ENCODE measurements at places on chromosomes 3 and 15. TPM values are rescaled to one million over a fixed set of nuclear protein-coding genes. Genes with fewer than 3 reads are reported as not detected.

PRR23A gene
- total RNA-seq: not detected

TNIK gene
- 36.3 TPM for total RNA-seq

HRG gene
- total RNA-seq: 0.15 TPM

DNAH1 gene
- total RNA-seq: 14.5 TPM

SLC25A38 gene
- 26.7 TPM for total RNA-seq

FSIP1 gene
- total RNA-seq: 2.2 TPM

CLDN16 gene
- 2.0 TPM for total RNA-seq

IGSF11 gene
- 0.77 TPM for total RNA-seq

DNA sequence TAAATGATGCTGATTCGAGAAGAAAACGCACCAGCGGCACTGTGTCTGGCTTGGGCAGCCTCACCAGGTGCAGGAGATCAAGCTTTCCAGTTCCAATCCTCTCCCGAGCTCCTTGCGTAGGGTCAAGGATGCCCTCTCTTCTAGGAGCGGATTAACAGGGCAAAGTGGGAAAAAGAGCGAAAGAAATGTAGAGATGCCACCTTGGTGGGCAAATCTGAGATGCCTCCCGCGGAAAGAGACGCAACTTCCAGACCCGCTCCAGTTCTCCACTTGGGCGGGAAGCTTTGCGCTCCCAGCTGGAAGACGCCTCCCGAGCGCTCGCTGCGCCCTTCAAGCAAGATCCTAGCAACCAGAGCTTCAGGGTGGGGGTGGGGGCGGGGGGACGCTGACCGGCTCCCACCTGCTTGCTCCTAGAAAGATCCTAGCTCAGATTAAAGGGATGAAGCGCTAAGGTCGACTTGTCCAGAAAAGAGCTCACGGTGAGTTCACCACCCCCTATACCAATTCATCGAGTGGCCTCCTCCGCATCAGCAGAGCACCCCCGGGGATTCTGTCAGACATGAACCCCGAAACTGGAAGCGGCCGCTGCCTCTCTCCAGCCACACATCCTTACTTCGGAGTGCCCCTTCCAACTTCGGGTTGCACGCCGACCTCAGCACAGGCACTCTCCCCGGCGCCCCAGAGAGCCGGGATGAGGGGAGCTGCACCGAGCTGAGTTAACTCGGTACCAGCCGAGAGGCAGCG lies 769 bp downstream of the TAFA4 start:
- H3K4me1 ChIP-seq: no peaks in the 10 kb centered on the region
- peak; percentile 17 for DNase-seq
- H3K4me3 ChIP-seq: no peak overlapping the region
- H3K27me3 ChIP-seq: peaks cover 56% of the 10 kb centered on the region
- H3K36me3 ChIP-seq: no peaks in the 10 kb centered on the region
- H3K27ac ChIP-seq: no peak overlapping the region

GRCh38 chr3:134300520-134300919 lies 49.9 kb upstream of the RYK start:
- H3K4me3 ChIP-seq: no peak overlapping the region
- no peaks in the 10 kb centered on the region for H3K27me3 ChIP-seq
- DNase-seq: no peak
- no peaks in the 10 kb centered on the region for H3K4me1 ChIP-seq
- H3K36me3 ChIP-seq: no peaks in the 10 kb centered on the region

DNA sequence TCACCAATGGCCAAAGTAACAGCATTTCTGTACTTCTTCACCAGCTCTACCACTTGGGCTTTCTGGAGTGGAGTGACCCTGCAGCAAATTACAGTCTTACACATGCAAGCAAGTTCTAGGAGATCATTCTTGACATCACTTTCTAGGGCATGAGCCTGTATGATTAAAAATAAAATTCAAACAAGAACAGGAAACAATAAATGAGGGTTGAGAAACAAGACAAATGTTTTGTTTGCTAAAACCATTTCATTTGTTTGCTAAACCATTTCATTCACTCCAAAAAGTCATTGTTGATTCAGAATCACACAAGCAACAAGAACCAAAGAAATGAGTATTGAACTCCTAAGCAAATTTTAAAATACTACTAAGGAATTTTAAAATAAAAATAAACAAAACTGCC lies 220.9 kb downstream of the ATP8B4 start:
- no peaks in the 10 kb centered on the region for H3K36me3 ChIP-seq
- no peak for DNase-seq
- H3K27ac ChIP-seq: no peak overlapping the region
- H3K4me1 ChIP-seq: peaks cover 40% of the 10 kb centered on the region

GRCh38 chr3:29409409-29409808 lies 128.5 kb downstream of the RBMS3 start:
- H3K4me3 ChIP-seq: no peak overlapping the region
- DNase-seq: no peak
- H3K27me3 ChIP-seq: no peaks in the 10 kb centered on the region

DNA sequence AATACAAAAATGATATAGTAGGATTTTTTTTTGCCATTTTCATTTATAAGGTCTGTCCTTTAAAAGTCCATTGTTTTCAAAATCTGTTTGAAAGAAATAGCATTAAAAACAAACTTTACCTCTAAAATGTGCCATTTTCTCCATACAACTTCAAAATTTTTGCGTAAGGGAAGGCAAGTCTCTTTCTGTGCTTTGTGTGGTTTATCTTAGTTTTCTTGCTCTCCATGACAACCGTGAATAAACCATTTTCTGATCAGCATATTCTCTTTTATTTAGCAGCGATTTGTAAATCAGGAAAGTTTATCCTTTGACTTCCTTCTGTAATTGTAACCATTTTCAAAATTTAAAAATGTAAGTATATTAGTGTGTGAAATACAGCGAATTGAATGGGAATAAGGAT lies 147.9 kb upstream of the CGNL1 start:
- H3K27ac ChIP-seq: no peak overlapping the region
- peak; percentile 81 for DNase-seq
- no peaks in the 10 kb centered on the region for H3K4me1 ChIP-seq
- H3K36me3 ChIP-seq: peaks cover 7% of the 10 kb centered on the region
- H3K4me3 ChIP-seq: no peak overlapping the region

GRCh38 chr3:185115371-185115770 lies 37.5 kb downstream of the C3orf70 start:
- H3K4me3 ChIP-seq: no peak overlapping the region
- H3K36me3 ChIP-seq: no peaks in the 10 kb centered on the region
- DNase-seq: no peak
- H3K27me3 ChIP-seq: no peaks in the 10 kb centered on the region
- H3K27ac ChIP-seq: no peak overlapping the region

GRCh38 chr15:37865687-37866086 lies 68.8 kb upstream of the TMCO5A start:
- no peaks in the 10 kb centered on the region for H3K27me3 ChIP-seq
- H3K36me3 ChIP-seq: no peaks in the 10 kb centered on the region
- no peaks in the 10 kb centered on the region for H3K4me1 ChIP-seq
- H3K4me3 ChIP-seq: no peak overlapping the region
- no peak for DNase-seq
- no peak overlapping the region for H3K27ac ChIP-seq

- no peak overlapping the region for H3K4me3 ChIP-seq
- no peak overlapping the region for H3K27ac ChIP-seq
- H3K4me1 ChIP-seq: no peaks in the 10 kb centered on the region
- H3K36me3 ChIP-seq: no peaks in the 10 kb centered on the region
- DNase-seq: peak; percentile 60
These were observed 10.8 kb upstream of the VPS33B start for GRCh38 chr15:91032919-91033803.

- DNase-seq: peak; percentile 16
- H3K4me1 ChIP-seq: no peaks in the 10 kb centered on the region
- H3K36me3 ChIP-seq: no peaks in the 10 kb centered on the region
- H3K4me3 ChIP-seq: no peak overlapping the region
- no peaks in the 10 kb centered on the region for H3K27me3 ChIP-seq
These were observed 92.4 kb upstream of the DAZL start for GRCh38 chr3:16697443-16698147.

- peaks cover 55% of the 10 kb centered on the region for H3K36me3 ChIP-seq
- no peaks in the 10 kb centered on the region for H3K27me3 ChIP-seq
- no peak for DNase-seq
- H3K4me3 ChIP-seq: no peak overlapping the region
- no peak overlapping the region for H3K27ac ChIP-seq
These were observed 16.7 kb downstream of the IDH2 start for GRCh38 chr15:90085565-90085964.

- peaks cover 27% of the 10 kb centered on the region for H3K4me1 ChIP-seq
- no peaks in the 10 kb centered on the region for H3K27me3 ChIP-seq
- H3K36me3 ChIP-seq: no peaks in the 10 kb centered on the region
- peak overlapping the region; percentile 15 for H3K27ac ChIP-seq
- DNase-seq: peak; percentile 91
These were observed 17.5 kb upstream of the FANCD2 start for GRCh38 chr3:10008588-10009344.

GRCh38 chr3:134235577-134236076 lies 15.0 kb downstream of the RYK start:
- DNase-seq: no peak
- H3K27me3 ChIP-seq: no peaks in the 10 kb centered on the region
- no peaks in the 10 kb centered on the region for H3K36me3 ChIP-seq
- H3K27ac ChIP-seq: no peak overlapping the region
- no peak overlapping the region for H3K4me3 ChIP-seq

DNA sequence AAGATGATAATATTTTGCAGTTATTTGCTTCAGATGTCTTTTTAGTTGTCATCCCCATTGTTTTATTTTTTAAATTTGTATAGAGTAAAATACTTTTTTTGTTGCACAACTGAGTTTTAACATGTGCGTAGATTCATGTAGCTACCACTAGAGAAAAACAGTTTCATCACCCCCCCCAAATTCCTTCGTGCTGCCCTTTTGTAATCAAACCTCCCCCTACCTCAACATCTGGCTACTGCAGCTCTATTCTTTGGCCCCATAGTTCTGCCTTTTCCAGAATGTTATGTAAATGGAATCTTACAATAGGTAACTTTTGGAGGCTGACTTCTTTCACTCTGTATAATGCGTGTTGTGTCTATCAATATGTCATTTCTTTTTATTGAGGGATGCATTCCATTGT lies 232.0 kb upstream of the RASGRP1 start:
- H3K4me3 ChIP-seq: no peak overlapping the region
- H3K4me1 ChIP-seq: peaks cover 8% of the 10 kb centered on the region
- H3K27me3 ChIP-seq: no peaks in the 10 kb centered on the region
- DNase-seq: no peak
- no peaks in the 10 kb centered on the region for H3K36me3 ChIP-seq

GRCh38 chr3:134474956-134475355 lies 10.8 kb downstream of the ANAPC13 start:
- no peak overlapping the region for H3K4me3 ChIP-seq
- DNase-seq: no peak
- no peaks in the 10 kb centered on the region for H3K4me1 ChIP-seq
- no peak overlapping the region for H3K27ac ChIP-seq
- H3K36me3 ChIP-seq: peaks cover 21% of the 10 kb centered on the region
- H3K27me3 ChIP-seq: no peaks in the 10 kb centered on the region

DNA sequence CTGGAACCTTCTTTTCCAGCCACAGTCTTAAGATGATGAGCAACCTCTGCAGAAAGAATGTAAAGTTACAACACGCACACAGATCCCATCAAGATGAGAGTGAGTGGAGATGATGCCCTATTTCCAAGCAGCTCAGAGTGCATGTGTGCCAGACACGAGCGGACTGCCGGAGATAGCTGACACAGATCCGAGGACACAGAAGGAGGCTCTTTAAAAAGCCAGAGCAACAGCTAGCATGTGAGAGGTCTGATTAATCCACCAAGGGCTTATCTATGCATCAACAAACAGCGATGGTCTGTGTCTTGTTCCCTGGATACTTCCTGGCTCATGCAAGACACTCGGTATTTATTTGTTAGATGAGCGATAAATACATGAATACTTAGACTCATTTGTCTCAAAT lies 128.6 kb upstream of the DLG1 start:
- DNase-seq: no peak
- H3K27me3 ChIP-seq: no peaks in the 10 kb centered on the region
- no peaks in the 10 kb centered on the region for H3K36me3 ChIP-seq
- no peak overlapping the region for H3K27ac ChIP-seq
- H3K4me1 ChIP-seq: no peaks in the 10 kb centered on the region

GRCh38 chr3:161348796-161349400 lies 22.4 kb downstream of the SPTSSB start:
- no peak overlapping the region for H3K27ac ChIP-seq
- no peak overlapping the region for H3K4me3 ChIP-seq
- DNase-seq: no peak
- no peaks in the 10 kb centered on the region for H3K4me1 ChIP-seq
- no peaks in the 10 kb centered on the region for H3K27me3 ChIP-seq

- no peak for DNase-seq
- peaks cover 3% of the 10 kb centered on the region for H3K4me1 ChIP-seq
- no peaks in the 10 kb centered on the region for H3K27me3 ChIP-seq
- no peak overlapping the region for H3K4me3 ChIP-seq
- no peak overlapping the region for H3K27ac ChIP-seq
- H3K36me3 ChIP-seq: no peaks in the 10 kb centered on the region
These were observed 160.0 kb upstream of the UMPS start for GRCh38 chr3:124570232-124570631.

DNA sequence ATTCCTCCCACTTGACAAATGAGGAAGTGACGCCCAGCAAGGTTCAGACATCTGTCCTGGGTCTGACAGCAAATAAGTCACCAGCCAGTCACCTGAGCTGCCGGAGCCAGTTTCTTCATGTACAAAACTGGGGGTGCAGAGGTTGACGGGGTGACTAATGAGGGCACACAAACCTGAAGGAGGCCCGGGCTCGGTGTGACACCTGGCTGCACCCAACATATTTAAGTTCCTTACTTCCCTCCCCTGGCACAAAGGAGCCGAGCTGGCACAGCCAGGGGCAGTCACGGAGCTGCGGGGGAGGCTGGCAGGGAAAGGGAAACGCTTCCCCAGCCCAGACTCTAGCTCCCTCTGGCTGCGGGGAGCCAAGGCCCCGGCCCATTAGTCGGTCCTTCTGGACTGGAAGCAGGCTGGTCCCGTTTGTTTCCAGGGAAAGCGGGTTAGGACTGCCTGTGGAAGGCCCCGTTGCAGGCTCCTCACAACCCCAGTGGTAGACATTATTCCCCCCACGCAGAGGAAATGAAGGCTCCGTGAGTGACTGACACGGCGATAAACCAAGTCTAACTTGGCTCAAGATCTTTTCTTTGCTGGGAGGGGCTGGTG lies 2.3 kb downstream of the FBXL22 start:
- H3K4me1 ChIP-seq: peaks cover 42% of the 10 kb centered on the region
- DNase-seq: peak; percentile 35
- no peaks in the 10 kb centered on the region for H3K36me3 ChIP-seq
- H3K4me3 ChIP-seq: no peak overlapping the region

GRCh38 chr3:152283492-152284381 lies 15.0 kb downstream of the MBNL1 start:
- H3K27ac ChIP-seq: peak overlapping the region; percentile 47
- no peaks in the 10 kb centered on the region for H3K27me3 ChIP-seq
- no peak for DNase-seq
- H3K4me3 ChIP-seq: no peak overlapping the region
- peaks cover 46% of the 10 kb centered on the region for H3K4me1 ChIP-seq
- H3K36me3 ChIP-seq: no peaks in the 10 kb centered on the region

DNA sequence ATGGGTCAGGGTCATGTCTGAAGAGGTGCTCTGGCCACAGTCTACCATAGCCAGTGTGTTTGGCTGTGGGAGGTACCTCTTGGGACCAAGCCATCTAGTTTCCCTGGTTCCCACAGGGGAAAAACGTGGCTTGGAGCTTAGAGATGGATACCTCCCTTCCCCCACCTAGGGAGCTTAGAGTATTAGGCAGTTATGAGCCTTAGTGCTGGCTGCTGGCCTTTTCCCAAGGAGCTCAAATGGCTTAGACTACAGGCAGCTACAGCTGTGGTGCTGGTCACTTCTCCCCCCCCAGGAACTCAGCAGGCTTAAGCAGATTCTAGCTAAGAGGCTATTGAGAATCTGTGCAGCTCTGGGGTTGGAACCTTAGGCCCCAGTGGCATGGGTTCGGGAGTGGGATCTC lies 591.2 kb downstream of the NSUN3 start:
- H3K36me3 ChIP-seq: no peaks in the 10 kb centered on the region
- H3K27me3 ChIP-seq: no peaks in the 10 kb centered on the region
- H3K27ac ChIP-seq: no peak overlapping the region
- no peaks in the 10 kb centered on the region for H3K4me1 ChIP-seq
- no peak for DNase-seq

All from lung (tissue), 17 donors.